ENCODE measurements at places on chromosomes 7 and 10.

DNA sequence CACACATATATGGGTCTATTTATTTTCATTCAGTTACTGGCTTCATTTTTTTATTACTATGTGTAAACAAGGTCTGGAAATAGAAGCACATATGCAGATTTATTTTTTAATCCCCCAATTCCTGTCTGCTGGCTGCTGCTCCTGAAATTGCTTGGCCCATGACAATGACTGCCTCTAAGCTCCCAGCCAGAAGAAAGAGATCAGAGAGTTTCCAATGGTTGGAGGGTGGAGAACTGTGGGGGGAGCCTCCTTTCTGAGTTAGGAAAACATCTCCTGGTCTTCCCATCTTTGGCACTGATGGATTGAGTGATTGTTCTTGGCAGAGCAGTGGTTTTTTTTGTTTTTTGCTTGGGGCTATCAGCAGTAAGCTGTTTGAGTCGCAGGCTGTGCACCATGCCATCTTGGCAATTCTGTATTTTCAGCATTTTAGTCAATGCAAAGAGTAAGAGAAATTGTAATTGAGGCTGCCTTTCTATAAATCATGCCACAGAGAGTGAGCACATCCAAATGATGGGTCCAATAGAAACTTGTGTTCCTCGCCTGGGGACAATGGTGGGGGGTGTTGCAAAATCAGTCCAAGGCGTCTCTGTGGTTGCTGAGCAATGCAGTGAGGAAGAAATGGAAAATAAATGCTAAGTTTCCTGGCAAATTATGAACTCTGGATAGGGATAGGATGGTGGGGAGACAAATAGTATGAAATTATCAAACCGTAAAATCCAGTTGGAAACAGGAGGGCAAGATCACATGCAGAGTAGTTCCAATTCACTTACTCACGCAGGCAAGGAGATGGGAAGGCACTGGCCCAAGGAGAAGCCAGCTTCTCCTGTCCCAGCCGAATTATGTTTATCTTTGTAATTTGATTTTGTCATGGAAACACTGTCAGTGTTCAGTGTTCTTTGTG, 382.4 kb downstream of the SORCS3 start:
- no peak for DNase-seq

GRCh38 chr7:5284304-5285281, 1.9 kb downstream of the SLC29A4 start:
- no peak for DNase-seq

DNA sequence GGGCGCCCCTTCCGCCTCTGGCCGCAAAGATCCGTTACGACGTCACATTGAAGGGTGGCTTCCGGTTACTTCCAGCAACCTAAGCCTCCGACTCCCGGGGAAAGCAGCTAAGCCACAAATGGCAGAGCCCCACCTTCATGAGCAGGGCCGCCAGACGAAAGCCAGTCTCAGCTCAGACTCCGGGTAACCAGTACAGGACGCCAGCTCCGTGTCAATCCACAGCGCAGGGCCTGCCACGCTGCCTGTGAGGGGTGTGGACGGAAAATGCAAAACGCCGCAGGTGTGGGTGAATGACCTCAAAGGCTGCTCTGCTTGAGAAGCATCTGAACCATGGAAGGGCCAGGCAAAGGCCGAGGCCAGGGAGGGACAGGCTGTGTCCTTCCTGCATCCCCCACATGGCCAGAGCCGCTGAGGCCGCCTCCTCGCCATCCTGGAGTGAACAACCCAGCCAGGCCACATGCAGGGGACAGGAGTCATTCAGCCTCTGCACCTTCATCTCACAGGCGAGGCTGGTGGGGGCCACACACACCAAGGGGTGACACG, 53.5 kb upstream of the PPP2R2D start:
- DNase-seq = no peak

- no peak for DNase-seq
Measured at GRCh38 chr7:26425655-26426054, 134.0 kb downstream of the SNX10 start.

- DNase-seq = no peak
Measured at GRCh38 chr7:134907000-134907399, 79.3 kb upstream of the AGBL3 start.

GRCh38 chr10:114550756-114551635, 107.1 kb downstream of the ABLIM1 start:
- DNase-seq = no peak

DNA sequence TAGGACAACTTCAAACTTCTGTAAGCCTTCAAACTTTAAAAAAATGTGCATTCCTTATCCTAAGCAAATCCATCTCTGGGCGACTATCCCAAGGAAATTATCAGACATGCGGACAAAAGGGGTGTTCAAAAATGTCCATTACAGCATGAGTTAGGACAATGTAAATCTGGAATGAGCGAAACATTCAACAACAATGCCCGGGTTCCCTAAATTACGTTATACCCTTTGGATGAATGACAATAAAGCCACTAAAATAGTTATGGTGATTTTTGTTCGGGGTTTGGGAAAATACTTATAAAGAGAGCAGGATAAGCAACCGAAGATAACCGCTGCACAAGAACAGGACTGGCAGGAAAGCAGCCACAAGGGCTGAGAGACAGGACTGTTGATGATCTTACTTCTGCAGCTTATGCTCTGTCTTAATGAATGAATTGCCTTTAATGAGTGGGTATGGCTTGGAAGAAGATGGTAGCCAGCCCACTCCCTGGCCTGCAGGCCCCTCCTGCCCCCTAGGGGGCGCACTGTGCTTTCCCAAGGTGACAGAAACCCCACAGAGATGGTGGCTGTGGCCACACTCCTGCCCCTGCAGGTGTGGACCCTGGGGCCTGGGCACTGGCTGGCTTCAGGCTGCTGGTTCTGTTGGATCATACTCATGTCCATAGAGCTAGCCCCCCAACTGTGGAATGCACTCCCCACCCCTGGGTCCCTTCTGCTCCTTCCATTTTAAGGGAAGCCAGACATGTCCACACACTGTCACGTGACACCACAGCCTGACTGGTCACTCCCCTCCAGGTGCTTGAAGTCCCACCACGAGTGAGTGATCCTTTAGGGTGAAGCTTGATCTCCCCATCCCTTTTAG, 45.0 kb downstream of the ZCCHC24 start:
- peak; percentile 52 for DNase-seq

DNA sequence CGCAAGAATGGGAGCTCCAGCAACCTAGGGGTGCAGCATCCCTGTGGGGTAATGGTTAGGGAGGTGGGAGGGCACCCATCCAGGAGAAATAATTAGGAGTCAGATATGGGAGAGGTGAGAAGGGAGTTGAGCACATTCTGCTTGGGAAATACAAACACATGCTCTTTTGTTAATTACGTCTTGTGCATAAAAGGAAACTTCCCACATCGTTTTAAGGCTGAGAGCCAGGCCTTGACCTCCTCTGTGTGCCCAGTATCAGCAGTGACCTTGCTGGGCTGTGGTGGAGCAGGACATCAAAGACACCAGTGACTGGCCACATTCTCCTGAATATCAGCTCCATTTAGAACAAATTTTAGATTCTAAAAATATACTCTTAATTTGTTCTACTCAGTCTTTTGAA, 22.6 kb downstream of the AKR1C4 start:
- DNase-seq = no peak

DNA sequence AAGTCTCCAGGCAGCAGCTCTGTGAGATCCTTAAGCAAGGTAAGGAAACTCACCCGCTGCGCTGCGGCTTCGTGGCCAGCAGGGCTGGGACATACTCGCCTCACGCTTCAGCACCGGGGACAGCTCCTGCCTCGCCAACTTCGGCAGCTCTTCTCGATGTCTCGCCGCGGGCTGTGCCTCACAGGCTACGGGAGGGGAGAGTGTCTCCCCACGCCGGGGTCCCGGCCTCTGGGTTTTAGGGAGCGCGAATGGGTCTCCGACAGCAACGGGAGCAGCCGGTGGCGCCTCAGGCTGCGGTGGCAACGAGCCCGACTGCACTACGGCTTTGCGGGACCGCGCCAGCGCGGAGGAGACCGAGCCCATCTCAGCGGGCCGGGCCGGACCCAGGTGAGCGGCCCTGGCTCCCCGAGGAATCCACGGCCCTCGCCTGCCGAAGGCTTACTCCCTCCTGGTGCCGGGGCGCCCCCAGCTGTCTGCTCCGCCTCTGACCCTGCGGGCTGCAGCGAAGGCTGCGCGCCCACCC, 62.4 kb downstream of the LSM5 start:
- DNase-seq = peak; percentile 60

GRCh38 chr7:342681-343216, 52.8 kb downstream of the FOXL3 start:
- no peak for DNase-seq

DNA sequence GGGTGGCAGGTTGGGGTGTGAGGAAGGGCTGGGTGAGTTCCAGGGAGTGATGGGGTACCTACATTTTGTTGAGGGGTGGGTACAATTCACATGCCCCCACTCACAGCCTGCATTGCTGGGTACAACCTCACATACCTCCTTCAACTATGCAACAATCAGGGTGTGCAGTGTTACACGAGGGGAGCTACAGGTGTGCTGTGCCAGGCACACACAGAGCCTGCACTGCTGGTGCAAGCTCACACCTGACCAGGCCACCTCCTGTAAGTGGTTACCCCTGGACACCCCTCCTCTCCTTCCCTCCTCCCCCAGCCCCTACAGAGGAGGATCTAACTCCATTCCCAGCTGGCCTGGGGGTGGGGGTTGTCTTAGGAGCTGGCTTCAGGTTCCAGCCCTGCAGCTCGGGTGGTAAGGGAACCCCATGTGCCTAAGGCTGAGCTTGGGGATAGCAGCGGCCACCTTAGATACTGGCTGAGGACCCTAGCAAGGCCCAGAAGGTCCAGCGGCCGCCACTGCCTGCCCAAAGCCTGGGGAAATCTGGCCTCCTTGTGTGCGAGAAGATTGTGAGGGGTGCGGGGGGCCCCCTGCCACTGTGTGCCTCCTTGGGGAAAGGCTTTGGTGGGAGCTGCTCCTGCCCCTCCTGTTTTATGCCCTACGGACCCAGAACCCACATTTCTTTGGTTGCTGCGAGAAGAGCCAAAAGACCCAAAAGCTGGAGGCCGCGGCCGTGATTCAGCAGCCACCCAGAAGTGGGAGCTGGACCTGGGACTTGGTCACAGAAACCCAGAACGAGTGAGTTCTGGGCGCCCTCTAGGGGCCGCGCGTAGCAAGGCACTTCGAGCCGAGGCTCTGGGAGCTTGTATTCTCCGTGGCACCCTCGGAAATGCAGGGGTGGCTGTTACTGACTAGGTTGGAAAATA, 10.8 kb downstream of the TLX1 start:
- peak; percentile 73 for DNase-seq

GRCh38 chr7:27109466-27110185, 7.1 kb upstream of the HOXA2 start:
- no peak for DNase-seq

- DNase-seq = no peak
Measured at GRCh38 chr10:77902159-77902558, 24.4 kb downstream of the DLG5 start.

DNA sequence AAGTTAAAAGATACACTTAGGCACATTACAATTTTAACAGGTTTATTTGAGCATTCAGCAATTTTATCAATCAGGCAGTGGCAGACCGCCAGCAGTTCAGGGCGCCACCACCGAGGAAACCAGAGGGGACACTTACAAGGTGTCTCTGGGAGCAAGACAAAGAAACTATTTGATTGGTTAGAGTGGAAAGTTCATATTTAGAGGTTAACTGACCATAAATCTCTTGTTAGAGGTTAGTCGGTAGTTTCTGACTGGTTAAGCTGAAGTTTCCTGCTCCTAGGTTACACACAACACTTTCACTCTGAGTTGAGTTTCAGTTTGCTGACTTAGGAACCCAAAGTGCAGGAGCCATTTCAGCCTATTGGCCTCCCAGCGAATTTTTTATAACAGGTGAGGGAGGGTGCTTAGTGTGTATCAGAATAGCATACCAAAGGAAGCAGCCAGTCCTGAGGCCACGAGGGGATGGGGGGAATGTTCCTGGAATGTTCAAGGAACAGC, 10.8 kb upstream of the PVRIG start:
- DNase-seq = no peak

Measured in stimulated activated CD8-positive, alpha-beta memory T cell treated with anti-CD3 and anti-CD28 coated beads, Interleukin-2, amount 100 ng/mL, for 48 hours (primary cell).